ENCODE measurements at places on chromosomes 3 and 15.
A peak's percentile ranks its signal among the peaks of the same experiment; 100 is the strongest.

- no peak for DNase-seq
Measured at GRCh38 chr3:4494895-4495264, 1.7 kb downstream of the ITPR1 start.

DNA sequence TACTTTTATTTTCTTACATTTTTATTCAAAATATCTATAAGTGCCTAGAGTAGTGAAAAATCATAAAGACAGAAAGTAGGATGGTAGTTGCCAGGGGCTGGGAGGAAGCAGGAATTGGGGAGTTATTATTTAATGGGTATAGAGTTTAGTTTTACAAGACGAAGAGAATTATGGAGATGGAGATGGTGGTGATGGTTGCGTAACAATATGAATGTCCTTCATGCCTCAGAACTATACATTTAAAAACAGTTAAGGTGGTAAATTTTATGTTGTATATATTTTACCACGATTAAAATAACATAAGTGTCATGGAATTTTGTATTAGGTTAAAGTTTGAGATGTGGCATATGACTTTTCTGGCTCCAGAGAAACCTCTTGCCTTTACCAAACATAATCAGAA is 171.4 kb downstream of the MYRIP start:
- no peak for DNase-seq

- no peak for DNase-seq
Measured at GRCh38 chr15:72334842-72335241, 14.9 kb upstream of the CELF6 start.

GRCh38 chr15:31300208-31300661 is 26.4 kb upstream of the KLF13 start:
- peak; percentile 28 for DNase-seq

- DNase-seq: peak; percentile 83
Measured at GRCh38 chr3:196219194-196219969, 3.0 kb downstream of the SLC51A start.

GRCh38 chr15:74726774-74727164 is 1.4 kb upstream of the CYP1A1 start:
- DNase-seq: no peak

GRCh38 chr3:134494495-134494894 is 8.6 kb downstream of the CEP63 start:
- no peak for DNase-seq

GRCh38 chr15:95565690-95566089 is 764.8 kb upstream of the NR2F2 start:
- DNase-seq: no peak

DNA sequence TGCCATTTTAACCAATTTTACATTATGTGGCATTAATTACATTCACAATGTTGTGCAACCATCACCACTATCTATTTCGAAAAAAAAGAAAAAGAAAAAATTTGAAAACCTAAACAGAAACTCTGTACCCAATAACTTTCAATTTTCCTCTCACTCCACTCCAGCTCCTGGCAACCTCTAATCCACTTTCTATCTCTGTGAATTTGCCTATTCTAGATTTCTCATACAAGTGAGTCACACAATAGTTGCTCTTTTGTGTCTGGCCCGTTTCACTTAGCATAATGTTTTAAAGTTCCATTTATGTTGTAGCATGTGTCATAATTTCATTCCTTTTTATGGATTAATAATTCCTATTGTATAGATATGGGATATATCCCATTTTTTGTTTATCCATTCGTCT is 53.3 kb upstream of the TBC1D5 start:
- no peak for DNase-seq

GRCh38 chr3:195164573-195165264 is 106.2 kb downstream of the XXYLT1 start:
- no peak for DNase-seq

- DNase-seq: peak; percentile 74
Measured at GRCh38 chr3:46098319-46098761, 71.1 kb upstream of the XCR1 start.

- DNase-seq: no peak
Measured at GRCh38 chr3:14181253-14181652, 2.6 kb downstream of the LSM3 start.

- DNase-seq: peak; percentile 84
Measured at GRCh38 chr3:62188681-62189375, 184.5 kb downstream of the FEZF2 start.

- no peak for DNase-seq
Measured at GRCh38 chr15:56739964-56740640, 6.8 kb upstream of the ZNF280D start.

- DNase-seq: peak; percentile 88
Measured at GRCh38 chr3:196639483-196640296, at the start of gene NRROS. Gene NRROS, plus strand, starts transcription at chr3:196639694. Its CDS starts 14,846 bp downstream, at chr3:196654540.

GRCh38 chr15:71083349-71083748 is 31.9 kb upstream of the THSD4 start:
- no peak for DNase-seq

GRCh38 chr3:85710490-85710889 is 751.7 kb downstream of the CADM2 start:
- DNase-seq: no peak

- DNase-seq: no peak
Measured at GRCh38 chr3:39962581-39962980, 153.2 kb downstream of the MYRIP start.

GRCh38 chr3:189040656-189041335 is 131.0 kb upstream of the TPRG1 start:
- no peak for DNase-seq

DNA sequence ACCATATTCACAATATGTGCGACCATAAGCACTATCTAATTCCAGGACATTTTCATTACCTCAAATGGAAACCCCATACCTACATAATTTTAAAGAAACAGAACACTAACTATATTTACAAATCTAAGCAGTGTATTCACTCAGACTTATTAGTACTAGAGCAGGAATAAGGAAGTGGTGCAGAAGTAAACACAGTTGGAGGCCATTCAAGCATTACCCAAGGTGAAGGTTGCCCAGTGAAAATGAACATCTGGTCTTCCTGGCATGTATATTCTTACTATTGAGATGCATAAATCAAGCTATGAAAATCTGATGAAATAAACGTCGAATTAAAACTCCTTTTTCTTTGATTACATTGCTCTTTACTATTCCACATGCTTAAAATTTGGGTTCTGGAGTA is 78.9 kb upstream of the TTC14 start:
- no peak for DNase-seq

- no peak for DNase-seq
Measured at GRCh38 chr3:61040618-61041017, 210.6 kb downstream of the FHIT start.

DNA sequence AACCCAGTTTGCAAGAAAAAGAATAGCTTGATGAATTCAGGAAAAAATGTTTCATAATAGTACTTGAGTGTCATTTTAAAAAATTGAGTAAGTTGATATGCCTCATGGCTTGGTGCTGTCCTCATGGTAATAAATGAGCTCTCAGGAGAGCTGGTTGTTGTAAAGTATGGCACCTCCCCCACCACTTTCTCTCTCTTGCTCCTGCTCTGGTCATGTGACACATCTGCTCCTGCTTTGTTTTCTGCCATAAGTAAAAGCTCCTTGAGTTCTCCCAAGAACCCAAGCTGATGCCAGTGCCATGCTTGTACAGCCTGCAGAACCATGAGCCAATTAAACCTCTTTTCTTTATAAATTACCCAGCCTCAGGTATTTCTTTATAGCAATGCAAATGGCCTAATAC is 108.8 kb upstream of the CRBN start:
- DNase-seq: no peak

- no peak for DNase-seq
Measured at GRCh38 chr3:99678023-99678422, 39.6 kb downstream of the COL8A1 start.

DNA sequence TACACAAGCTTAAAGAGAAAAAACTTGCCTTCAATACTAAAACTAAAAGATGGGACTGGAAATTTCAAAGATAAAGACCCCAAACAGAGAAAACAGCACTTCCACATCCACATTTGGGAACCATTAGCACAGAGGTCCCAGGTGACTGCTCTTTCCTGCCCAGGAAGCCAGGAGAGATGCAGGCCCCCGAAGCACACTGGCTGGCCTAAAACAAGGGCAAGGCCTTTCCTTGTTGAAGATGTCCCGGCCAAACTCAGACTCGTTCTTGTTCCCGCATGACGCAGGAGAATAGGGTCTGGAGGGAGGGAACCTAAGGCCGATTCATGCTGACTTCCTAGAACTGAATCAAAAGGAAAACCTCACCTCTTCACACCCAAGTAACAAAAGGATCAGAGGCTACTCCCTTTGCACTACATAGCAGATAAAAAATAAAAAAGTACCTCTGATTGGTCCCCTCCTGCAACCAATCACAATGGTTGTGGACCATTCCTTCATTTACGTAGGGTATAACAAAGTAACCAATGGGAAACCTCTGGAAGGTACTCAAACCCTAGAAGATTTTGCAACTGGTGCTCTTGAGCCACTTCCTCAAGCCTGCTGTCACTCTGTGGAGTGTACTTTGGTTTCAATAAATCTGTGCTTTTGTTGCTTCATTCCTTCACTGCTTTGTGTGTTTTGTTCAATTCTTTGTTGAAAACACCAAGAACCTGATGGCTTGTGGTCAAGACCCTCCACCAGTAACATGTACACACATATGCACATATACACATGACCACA is 48.7 kb downstream of the EFCAB12 start:
- no peak for DNase-seq

DNA sequence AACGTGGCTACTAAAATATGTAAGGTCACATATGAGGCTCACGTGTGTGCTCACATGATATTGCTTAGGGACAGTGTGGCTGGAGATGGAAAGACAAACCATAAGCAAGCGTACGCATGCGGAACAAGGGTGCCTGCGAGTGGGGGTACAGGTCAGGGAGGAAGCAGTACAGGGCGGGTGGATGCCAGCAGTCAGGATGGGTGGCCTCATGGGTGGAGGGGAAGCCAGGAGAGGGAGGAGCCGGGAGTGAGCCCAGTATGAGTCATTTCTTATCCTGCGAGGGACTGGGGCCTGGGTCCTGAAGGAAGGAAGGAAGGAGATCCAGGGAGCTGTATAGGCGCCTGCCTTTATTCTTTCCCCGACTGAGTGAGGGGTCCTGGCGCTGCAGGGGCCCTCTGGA is 42.0 kb upstream of the CGNL1 start:
- no peak for DNase-seq

DNA sequence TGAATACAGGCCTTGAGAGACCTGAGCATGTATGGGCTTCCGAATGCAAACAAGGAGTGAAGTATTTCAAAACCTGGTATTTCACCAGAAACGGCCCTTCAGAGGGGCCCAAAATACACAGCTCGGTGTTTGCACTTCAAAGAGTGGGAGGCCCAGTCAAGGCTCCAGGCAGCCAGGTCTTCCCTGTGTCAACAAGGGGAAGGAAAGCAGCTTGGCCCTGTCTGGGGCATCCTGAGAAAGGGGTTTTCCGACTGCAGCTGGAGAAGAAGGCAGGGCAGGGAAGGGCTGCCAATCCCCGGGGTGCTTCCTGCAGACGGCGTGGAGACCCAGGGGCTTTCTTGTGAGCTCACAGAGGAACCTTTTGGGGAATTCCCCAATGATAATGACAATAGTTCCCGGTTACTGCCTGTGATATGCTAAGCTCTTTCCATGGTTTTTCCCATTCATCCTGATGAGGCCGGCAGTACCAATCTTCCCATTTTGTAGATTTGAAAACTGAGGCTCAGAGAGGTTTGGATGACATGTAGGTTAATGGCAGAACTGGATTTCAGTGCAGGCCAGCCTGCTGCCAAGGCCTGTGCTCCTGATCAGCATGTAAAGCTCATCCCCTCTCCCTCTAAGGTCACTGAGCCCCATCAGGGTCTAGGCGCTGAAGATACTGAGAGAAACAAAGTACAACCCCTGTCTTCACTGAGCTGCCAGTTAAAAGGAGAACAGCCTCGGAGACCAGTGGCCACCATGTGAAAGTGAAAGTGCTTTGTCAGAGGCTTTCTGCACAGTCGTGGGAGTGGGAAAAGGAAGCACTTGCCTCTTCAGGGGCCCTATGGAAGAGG is 43.0 kb upstream of the TLE3 start:
- peak; percentile 77 for DNase-seq

DNA sequence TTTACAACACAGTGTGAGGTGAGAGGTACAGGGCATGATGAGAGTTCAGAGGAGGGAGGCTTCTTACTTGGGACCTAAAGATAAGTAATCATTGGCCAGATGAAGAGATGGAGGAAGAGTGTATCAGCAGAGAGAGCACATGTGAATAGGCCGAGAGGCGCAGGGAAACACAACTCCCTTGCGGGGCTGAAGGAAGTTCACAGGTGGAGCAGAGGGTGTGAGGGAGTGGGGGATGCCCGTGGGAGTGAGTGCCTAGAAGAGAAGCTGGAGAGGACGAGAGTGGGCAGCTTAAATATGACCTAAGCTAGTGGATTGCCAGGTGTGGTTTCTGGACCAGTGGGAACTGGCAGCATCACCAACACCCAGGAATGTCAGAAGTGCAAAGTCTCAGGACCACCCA is 98.2 kb upstream of the TBC1D5 start:
- DNase-seq: no peak

DNA sequence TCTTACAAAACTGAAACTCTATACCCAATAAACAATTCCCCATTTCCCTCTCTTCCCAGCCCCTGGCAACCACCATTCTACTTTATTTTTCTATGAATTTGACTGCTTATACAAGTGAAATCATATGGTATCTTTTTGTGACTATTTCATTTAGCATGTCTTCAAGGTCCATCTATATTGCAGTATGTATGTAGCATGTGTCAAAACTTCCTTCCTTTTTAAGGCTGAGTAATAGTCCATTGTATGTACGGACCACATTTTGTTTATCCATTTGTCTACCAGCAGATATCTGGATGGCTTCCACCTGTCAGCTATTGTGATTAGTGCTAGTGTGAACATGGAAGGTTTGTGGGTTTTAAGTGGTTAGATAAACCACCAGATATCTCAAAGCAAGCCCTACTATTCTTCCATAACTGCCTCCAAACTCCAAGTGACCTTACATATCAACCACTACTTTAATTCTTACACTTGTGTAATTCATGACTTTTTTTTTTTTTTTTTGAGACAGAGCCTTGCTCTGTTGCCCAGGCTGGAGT is 134.7 kb downstream of the TMCC1 start:
- no peak for DNase-seq

- DNase-seq: no peak
Measured at GRCh38 chr3:21234933-21235332, 516.1 kb downstream of the ZNF385D start.

DNA sequence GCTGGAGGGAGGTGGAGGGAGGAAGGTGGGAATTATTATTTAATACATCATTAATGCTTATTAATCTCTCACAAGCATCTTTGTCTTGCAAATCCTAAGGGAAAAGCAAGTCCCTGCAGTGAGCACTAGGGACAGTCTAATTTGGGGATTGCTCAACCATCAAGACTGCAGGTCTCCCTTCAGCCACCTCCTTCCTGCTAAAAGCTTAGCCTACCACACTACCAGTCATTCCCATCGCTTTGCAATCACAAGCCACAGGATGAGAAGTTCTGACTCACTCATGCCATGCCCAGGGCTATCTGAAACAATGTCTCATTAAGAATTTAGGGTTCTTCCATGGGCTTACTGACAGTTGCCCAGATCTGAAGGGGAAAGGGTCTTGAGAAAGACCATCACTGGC is 51.0 kb upstream of the EIF1B start:
- DNase-seq: no peak
